ENCODE measurements at places on chromosomes 11 and 22. TPM values are rescaled to one million over a fixed set of nuclear protein-coding genes. Genes with fewer than 3 reads are reported as not detected.

DNA sequence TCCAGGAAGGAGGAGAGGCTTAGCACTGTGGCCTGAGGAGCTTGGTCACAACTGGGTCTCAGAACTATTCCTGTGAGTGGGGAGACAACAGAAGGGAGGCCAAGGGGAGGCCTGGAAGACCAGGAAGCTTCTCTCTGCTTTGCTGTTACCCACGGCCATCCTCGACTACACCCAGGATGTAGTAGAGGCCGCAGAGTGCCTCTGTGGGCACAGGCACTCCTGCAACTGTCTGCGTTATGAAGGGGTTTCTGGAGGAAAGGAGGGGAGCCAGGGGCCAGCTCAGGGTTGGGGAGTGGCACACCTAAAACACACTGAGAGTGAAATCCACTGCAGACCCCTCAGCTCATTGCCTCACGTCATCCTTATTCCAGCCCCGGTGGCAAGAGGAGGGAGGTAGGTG, 3.8 kb upstream of the MFRP start:
- DNase-seq, result no peak

- DNase-seq, result no peak
Observed at GRCh38 chr11:76636826-76637460, 33.6 kb downstream of the LRRC32 start.

GRCh38 chr22:48898524-48899250, 929.0 kb downstream of the BRD1 start:
- no peak for DNase-seq

DNA sequence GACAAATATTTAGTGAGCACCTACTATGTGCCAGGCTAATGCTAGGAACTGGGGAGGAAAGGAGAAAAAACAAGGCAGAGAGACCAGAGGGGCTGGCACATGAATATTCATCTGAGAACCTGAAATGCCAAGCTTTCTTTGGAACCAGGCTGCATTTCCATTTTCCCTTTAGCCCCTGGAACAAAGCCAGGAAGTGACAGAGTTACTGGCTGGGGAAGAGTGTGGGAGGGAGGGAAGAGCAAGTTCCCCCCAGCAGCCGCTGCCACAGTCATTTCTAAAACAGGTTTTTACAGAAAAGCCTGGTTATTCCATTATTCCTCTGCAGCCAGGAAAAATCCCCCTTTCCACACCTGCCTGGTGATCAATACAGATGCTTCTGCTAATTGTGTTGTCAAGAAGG, 97.0 kb downstream of the SPON1 start:
- no peak for DNase-seq

DNA sequence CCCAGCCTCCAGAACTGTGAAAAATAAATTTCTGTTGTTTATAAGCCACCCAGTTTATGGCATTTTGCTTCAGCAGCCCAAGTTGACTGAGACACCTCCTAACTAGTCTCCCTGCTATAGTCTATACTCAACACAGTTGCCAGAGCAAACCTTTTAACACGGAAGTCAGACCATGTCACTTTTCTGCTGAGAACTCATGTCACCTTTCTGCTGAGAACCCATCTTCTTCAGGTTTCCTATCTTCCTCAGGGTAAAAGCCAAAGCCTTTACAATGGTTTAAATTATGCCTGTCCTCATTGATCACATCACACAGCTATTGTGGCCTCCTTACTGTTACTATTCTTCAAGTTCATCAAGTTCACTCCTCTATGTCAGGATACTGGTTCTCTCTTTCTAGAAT, 74.3 kb upstream of the SOX6 start:
- no peak for DNase-seq

DNA sequence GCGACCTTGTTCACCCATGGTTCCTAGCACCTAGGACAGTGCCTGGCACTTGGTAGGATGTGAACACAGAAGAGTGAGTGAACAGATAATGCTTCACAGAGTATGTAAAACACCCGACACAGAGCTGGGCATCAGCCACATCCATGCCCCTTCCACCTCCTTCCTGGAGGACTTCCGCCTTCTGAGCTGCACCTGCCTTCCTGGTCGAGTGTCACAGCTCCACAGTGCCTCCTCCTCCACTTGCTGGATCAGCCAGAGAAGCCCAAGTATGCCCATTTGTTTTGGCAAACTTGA, 20.1 kb downstream of the PRDM11 start:
- no peak for DNase-seq

GRCh38 chr11:82936261-82936660, 34.7 kb downstream of the DDIAS start:
- DNase-seq, result no peak

- no peak for DNase-seq
Observed at GRCh38 chr22:43377548-43377895, 34.3 kb upstream of the MPPED1 start.

DNA sequence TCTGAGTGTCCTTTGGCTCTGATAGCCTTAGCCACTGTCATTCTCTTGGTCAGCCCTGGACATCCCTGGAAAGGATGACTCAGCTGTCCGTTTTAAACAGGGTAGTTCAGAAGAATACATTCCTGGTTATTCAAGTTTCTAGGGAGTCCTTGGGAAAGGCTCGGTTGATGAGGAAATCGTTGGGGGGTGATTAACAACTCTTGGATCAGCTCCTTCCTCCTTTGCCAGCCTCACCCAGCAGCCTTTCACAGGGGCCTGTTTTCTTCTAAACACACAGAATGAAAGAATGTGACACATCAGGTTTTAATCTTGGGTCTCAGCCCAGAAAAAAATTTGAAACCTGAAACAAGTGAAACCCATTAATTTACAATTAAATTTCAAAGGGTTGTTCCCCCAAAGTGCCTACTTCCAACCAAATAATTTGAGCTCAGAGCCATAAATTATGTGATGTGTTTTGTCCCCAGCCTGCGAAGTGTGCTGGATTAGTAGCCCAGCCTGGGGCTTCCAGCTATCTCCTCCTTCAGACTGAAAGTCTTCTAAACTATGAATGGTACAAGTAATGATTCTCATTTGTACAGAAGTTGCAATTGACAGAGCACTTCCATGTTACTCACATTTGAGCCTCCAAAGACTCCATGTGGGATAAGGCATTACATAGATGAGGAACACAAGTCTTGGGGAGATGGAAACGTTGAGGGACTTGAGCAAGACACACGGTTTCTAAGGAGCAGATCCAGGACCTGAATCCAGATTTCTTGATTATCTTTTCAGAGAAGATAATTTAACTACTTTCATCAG, 19.3 kb upstream of the MRGPRX2 start:
- no peak for DNase-seq

DNA sequence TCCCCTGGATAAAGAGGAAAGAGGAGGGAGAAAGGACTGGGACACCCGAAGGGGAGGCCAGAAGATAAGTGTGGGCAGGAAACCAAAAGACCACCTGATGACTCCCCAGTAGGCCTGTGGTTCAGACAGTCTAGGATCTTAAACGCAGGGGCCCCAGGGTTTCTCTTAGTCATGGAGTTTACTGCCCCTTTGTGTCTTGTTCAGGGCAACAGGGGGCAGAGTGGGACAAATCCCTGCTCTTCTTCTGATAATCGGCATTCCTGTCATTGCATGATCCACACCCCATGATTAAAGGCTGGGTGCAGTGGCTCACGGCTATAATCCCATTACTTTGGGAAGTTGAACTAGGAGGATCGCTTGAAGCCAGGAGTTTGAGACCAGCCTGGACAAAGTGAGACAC, 4.7 kb upstream of the TMPRSS13 start:
- DNase-seq, result no peak

DNA sequence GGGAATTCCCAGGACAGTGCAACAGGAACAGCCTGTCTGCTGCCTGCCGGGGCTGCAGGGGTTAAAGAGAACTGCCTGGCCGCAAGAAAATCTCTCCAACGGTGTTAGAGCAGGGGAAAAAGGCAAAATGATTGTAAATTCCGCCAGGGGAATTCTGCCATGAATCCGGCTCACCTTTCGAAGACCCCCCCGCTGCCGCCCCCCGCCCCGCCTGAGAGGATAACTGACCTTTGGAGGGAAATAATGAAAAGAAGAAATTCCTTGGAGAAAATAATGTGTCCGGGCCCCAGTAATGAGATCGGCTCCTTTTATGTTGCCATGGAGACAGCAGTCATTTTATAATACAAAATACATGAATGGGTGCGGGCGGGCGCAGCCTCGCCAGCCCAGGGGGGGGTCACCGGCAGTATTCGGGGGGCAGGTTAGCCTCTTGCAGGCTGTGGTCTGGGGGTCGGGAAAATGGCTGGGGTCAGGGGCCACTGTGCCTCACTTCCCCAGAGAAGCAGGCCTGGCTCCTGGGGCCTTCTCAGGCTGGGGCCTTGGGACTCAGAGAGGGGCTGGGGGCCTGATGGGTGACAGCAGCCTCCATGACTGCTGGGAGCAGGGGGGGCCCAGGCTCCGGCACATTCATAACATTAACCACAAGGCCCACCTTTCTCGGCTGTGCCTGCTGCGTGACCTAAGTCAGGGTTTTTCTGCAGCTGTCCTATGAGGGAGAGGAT, 228.1 kb downstream of the MN1 start:
- DNase-seq, result no peak

DNA sequence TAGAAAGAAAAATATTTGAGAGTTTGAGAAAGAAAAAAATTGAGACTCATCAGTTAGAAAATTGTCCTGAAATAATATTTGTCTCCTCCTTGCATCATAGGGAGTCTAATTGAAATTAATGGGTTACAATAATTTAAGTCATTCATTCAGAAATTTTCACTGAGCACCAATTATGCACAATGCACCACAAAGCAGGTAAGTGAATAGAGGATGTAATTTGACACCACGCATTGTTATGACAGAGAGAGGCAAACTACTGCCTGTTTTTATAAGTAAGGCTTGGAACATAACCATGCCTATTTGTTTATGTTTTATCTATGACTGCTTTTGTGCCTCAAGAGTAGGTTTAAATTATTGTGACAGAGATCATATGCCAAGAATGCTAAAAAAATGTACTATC, 537.9 kb upstream of the FAT3 start:
- no peak for DNase-seq

DNA sequence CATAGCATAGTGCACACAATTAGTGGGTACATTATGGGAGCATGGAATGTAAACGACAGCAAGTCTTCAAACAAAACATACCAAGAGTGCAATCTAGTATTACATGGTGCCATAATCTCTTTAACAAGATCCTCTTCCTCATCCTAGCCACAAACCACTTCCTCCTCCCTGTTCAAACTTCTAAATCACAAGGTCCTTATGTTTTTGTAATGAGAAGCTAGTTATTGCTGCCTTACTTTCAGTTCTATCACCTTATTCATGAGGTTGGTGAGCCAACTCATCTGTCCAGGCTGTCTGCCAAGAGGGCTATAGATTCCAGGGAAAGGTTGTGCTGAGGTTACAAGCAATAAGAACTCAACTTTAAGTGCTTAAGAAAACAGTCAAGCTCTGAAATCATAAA, 195.4 kb upstream of the ARHGAP20 start:
- DNase-seq, result no peak

DNA sequence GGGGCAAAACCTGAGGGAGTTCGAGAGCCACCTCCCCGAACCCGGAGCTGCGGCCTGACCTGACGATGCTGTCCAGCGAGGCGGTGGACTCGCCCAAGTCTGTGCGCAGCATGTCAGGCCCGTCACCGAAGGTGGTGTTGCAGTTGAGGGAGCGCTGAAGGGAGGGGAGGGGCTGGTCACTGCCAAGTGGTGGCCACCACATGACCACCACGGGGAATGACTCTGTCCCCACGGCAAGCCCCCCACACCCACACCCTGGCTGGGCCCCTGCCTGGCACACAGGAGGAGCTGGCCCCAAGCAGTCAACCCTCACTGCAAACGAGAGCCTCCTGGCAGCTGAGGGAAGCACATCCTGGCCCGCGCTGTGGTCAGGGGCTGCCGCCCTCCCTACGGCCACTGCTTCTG, 30.8 kb downstream of the TRMU start:
- no peak for DNase-seq

DNA sequence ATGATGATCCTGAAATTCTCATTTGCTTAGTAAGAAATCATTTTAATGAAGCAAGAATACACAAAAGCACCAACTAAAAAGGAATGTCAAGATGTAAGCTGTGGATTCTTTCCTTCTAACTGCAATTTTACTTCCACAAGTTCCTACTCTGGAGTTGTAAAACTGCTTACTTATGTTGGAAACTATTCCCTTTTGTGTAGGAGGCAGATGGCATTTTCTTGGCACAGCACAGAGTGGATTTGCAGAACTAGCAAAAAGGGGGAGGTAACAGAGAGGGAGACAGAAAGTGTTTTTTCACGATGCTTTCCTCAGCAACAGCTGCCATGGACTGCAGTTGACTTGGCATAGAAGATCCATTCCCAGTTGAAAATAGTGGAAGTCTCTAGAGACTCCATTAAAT, 1112.0 kb upstream of the RAG2 start:
- no peak for DNase-seq

DNA sequence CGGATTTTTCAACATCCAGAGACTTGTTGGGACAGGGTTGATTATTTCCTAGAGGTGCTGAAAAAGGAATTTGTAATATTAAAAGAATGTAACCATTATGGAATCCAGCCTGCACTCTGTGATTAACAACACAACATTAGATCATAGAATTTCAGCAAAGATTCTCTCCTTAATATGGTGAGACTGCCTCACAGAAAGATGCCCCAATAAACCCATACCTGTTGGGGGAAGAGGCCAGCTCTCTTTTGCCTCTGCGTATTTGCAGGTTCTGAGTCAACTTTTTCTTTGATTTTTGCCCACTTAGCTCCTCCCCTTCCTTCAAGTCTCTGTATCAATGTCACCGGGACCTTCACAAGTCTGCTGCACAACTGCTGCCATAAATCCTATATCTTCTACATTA, 12.4 kb upstream of the MTMR3 start:
- DNase-seq, result peak; percentile 6

- no peak for DNase-seq
Observed at GRCh38 chr11:12114193-12115033, 4.0 kb downstream of the MICAL2 start.

DNA sequence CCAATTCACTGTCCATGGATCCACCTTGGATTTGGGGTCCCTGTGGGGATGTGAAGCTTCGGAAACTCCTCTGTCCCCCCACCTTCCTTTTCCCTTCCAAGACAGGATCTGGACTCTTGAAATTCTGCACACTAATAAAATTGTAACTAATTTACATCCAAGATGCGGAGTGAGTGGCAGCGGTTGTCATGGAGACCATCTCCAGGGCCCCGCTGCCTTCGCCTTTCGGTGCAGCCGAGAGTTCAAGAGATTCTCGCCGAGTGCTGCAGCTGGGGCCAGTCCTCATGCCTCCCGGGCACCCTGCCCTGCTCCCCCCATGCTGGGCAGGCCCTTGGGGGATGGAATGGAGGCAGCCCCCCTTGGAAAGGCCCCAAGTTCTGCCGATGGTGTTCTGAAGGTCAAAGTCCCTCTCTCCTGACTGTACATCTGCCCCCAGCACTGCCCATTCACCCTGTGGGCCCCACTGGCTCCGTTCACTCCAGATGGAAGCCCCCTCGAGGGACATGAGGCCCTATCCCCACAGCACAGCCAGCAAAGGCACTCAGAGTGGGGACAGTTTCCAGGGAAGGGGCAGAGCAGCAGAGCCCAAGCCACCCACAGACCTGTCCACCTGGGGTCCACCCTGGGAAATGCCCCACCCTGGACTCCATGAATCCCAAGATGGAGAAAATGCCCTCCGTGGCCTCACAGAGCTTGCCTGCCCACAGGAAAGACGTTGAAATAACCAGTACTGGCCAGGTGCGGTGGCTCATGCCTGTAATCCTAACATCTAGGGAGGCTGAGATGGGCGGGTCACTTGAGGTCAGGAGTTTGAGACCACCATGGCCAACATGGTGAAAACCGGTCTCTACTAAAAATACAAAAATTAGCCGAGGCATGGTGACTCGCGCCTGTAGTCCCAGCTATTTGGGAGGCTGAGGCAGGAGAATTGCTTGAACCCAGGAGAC, 25.9 kb downstream of the IGLL1 start:
- no peak for DNase-seq

Gene HORMAD2
- not detected for total RNA-seq

Gene RASL10A
- 0.87 TPM for total RNA-seq

Gene MRGPRD
- not detected for total RNA-seq

Gene SHANK2
- total RNA-seq, result 0.11 TPM

Data from activated T-cell treated with anti-CD3 and anti-CD28 coated beads, Interleukin-2, amount 50 U/mL, for 4 hours (primary cell).